Ascending aorta (tissue), 2 donors: ENCODE measurements at places on chromosomes 12 and 14. TPM values are rescaled to one million over a fixed set of nuclear protein-coding genes. Genes with fewer than 3 reads are reported as not detected.

The GPD1 gene
- 12.2 TPM for total RNA-seq

- H3K4me1 ChIP-seq = no peaks in the 10 kb centered on the region
- no peak for DNase-seq
- H3K27me3 ChIP-seq = no peaks in the 10 kb centered on the region
- no peaks in the 10 kb centered on the region for H3K36me3 ChIP-seq
- H3K27ac ChIP-seq = no peak overlapping the region
Observed at GRCh38 chr12:52436000-52436827, 2.0 kb upstream of the KRT75 start.

GRCh38 chr12:126811391-126811790, 1455.6 kb upstream of the TMEM132C start:
- no peak overlapping the region for H3K27ac ChIP-seq
- H3K27me3 ChIP-seq = no peaks in the 10 kb centered on the region
- H3K36me3 ChIP-seq = no peaks in the 10 kb centered on the region
- DNase-seq = no peak
- no peaks in the 10 kb centered on the region for H3K4me1 ChIP-seq

DNA sequence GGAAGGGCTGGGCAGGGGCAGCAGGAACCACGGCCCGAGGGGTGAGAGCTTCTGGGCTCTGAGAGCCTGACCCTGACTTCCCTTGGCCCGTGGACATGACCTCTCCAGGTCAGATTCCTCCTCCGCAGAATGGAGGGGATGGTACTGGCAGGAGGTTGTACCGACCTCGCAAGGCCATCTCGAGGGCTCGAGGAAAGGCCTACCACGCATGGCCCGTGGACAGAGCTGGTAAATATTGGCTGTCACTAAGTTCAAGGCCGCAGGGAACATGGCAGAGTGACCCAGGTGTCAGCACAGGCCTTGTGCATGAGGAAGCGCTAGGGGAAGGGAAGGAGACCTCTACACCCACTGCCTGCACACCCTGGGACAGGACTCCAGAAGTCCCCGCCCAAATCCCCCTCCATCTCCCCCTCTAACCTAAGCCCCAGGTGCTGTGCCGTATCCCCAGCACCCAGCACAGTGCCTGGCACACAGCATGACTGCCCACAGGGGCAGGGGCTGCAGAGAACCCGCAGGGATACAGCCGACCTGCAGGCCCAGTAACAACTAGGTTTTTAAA, 54.9 kb upstream of the PPP2R5C start:
- no peak for DNase-seq
- H3K36me3 ChIP-seq = no peaks in the 10 kb centered on the region
- peak overlapping the region; percentile 51 for H3K27ac ChIP-seq
- peaks cover 10% of the 10 kb centered on the region for H3K27me3 ChIP-seq

DNA sequence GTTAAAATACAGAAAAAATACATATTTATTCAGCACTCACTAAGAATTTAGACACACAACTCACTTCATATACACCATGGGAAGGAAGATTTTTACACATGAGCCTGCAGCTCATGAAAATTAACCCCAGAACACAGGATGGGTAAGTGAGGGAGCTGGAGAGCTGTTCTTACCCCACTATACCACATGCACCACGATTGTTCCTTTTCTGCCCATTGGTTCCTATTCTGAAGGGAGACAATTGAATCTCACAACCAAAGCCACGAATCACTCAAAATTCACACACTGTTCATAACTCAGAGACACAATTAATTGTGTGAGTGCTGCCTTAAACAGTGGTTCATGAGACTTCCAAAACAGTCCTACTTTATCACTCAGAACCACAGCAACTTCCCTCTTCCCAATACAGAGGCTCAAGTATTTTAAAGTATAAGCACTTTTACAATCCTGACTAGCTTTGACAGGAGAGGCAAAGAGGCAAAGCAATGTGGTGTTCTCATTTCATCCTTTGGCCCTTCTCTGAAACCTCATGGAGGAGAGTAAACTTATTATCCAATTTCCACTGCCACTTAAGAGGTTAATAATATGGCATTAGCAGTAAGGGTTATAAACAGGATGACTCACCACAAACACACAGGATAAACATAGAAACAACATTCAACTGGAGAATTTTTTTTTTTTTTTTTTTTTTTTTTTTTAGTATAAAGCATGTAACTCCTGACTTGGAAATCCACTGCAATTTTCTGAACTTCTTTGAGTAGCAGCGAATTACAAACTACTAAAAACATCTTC, 59.5 kb downstream of the ITPR2 start:
- H3K27me3 ChIP-seq = no peaks in the 10 kb centered on the region
- no peak overlapping the region for H3K27ac ChIP-seq
- DNase-seq = no peak

The IL26 gene
- not detected for total RNA-seq

- no peak for DNase-seq
- H3K27ac ChIP-seq = peak overlapping the region; percentile 53
- peaks cover 71% of the 10 kb centered on the region for H3K36me3 ChIP-seq
Observed at GRCh38 chr12:122350141-122350848, 72.2 kb downstream of the CLIP1 start.

GRCh38 chr12:98372340-98373024, 142.9 kb upstream of the TMPO start:
- no peak overlapping the region for H3K4me3 ChIP-seq
- H3K4me1 ChIP-seq = no peaks in the 10 kb centered on the region
- H3K36me3 ChIP-seq = no peaks in the 10 kb centered on the region
- H3K27ac ChIP-seq = no peak overlapping the region
- H3K27me3 ChIP-seq = no peaks in the 10 kb centered on the region

The KRT72 gene
- not detected for total RNA-seq

The GLIPR1L1 gene
- not detected for total RNA-seq

GRCh38 chr14:105944632-105945610, 418.5 kb downstream of the TMEM121 start:
- no peak overlapping the region for H3K27ac ChIP-seq
- no peaks in the 10 kb centered on the region for H3K27me3 ChIP-seq
- no peak for DNase-seq
- no peak overlapping the region for H3K4me3 ChIP-seq
- H3K36me3 ChIP-seq = no peaks in the 10 kb centered on the region

- no peak for DNase-seq
- no peak overlapping the region for H3K27ac ChIP-seq
- H3K4me1 ChIP-seq = no peaks in the 10 kb centered on the region
- no peak overlapping the region for H3K4me3 ChIP-seq
- H3K36me3 ChIP-seq = no peaks in the 10 kb centered on the region
Observed at GRCh38 chr14:87331991-87332390, 661.0 kb downstream of the GALC start.

- no peaks in the 10 kb centered on the region for H3K27me3 ChIP-seq
- H3K27ac ChIP-seq = peak overlapping the region; percentile 64
- H3K4me3 ChIP-seq = peak overlapping the region; percentile 69
Observed at GRCh38 chr14:32896979-32897697, 41.5 kb upstream of the NPAS3 start.

DNA sequence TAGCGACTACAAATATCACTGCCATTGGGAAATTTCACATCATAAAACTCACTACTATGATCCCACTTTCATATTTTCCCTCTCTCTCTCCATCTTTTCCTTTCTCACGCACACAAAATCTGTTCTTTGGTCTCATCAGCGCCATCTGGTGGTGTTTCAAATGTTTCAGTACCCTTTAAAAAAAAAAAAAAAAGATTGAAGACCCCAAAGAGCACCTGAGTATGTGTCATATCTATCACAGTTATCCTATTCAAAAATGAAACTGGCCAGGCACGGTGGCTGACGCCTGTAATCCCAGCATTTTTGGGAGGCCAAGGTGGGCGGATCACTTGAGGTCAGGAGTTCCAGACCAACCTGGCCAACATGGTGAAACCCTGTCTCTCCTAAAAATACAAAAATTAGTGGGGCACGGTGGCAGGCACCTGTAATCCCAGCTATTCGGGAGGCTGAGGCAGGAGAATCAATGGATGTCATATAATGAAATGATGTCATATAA, 72.4 kb downstream of the TTC9 start:
- peaks cover 8% of the 10 kb centered on the region for H3K4me1 ChIP-seq
- H3K27ac ChIP-seq = peak overlapping the region; percentile 64
- H3K27me3 ChIP-seq = no peaks in the 10 kb centered on the region
- H3K36me3 ChIP-seq = no peaks in the 10 kb centered on the region

- DNase-seq = no peak
- H3K4me3 ChIP-seq = no peak overlapping the region
- no peaks in the 10 kb centered on the region for H3K36me3 ChIP-seq
Observed at GRCh38 chr12:29066011-29066588, 83.0 kb upstream of the FAR2 start.

The CDH24 gene
- total RNA-seq = 5.9 TPM

- H3K27ac ChIP-seq = no peak overlapping the region
- no peaks in the 10 kb centered on the region for H3K27me3 ChIP-seq
- no peaks in the 10 kb centered on the region for H3K4me1 ChIP-seq
- H3K4me3 ChIP-seq = no peak overlapping the region
Observed at GRCh38 chr12:108935159-108935763, 55.4 kb downstream of the DAO start.
